ENCODE measurements at places on chromosomes 1 and 21. TPM values are rescaled to one million over a fixed set of nuclear protein-coding genes. Genes with fewer than 3 reads are reported as not detected.
A peak's percentile ranks its signal among the peaks of the same experiment; 100 is the strongest.

SPRR2A gene
- total RNA-seq: not detected

GRCh38 chr1:223035724-223036478 lies 107.1 kb downstream of the TLR5 start:
- no peak for DNase-seq

- peak; percentile 9 for DNase-seq
These were observed 1386.0 kb upstream of the ADGRL4 start for GRCh38 chr1:80392529-80392928.

GRCh38 chr1:161962091-161962887 lies 61.4 kb downstream of the OLFML2B start:
- DNase-seq: peak; percentile 96

Data from endothelial cell of umbilical vein (primary cell).